Kidney epithelial cell (primary cell): ENCODE measurements at places on chromosomes 13 and 19. TPM values are rescaled to one million over a fixed set of nuclear protein-coding genes. Genes with fewer than 3 reads are reported as not detected.

ZNF578 gene
- total RNA-seq: 3.8 and 4.0 TPM in 2 replicates

ZNF331 gene
- 4.2 and 5.8 TPM in 2 replicates for total RNA-seq

LIM2 gene
- total RNA-seq: not detected in 2 replicates

MISP3 gene
- 0.68 and 1.5 TPM in 2 replicates for total RNA-seq

ITM2B gene
- 241 and 246 TPM in 2 replicates for total RNA-seq

- DNase-seq: no peak
Measured at GRCh38 chr19:50357178-50358100, 8.0 kb downstream of the NAPSA start.

- DNase-seq: peak; percentile 60
Measured at GRCh38 chr13:35891507-35892441, 239.4 kb downstream of the DCLK1 start.

GRCh38 chr13:93226623-93227279, at the start of gene GPC6:
GPC6 (plus strand) TSS chr13:93226807.
- DNase-seq: peak; percentile 62

- DNase-seq: no peak
Measured at GRCh38 chr19:41166944-41167804, 25.8 kb upstream of the CYP2S1 start.

- DNase-seq: no peak
Measured at GRCh38 chr13:29887686-29888085, 37.3 kb upstream of the UBL3 start.

DNA sequence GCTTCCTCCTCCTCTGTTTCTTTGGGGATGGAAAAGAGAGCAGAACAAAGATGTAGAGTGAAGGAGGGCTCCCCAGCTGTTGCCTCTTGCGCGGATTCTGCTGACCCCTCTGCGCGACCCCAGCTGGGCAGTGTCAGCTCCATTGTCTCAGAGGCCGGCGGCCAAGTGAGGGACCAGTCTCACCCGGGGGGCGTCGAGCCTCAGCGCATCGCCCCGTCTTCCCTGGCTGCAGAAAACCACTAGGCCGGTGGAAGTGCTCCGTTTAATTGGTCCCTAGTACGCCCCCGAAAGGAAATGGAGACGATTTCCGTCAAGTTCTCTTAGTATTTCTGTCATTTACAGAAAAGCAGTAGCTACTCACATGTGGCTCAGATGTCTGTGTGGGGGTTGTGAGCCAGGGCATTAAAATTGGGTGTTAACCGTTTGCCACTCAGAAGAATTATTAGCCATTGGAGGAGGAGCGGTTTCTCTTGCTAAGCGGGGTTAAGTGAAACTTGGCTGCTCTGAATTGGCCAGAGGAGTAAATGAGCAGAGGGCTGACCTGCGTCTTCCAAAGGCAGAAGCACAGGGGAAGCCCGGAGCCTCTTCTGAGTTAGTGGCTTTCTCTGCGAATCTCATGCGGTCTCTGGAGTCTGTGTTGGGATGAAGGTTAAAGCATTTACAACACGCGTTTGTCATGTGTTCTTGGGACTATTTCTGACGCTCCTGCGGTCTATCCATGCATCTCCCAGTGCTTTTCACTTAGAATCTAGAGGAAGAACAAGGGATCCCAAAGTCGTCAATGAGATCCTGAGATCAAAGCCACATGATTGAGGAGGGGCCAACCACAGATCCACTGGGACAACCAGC, 132.8 kb upstream of the MYO16 start:
- no peak for DNase-seq

DNA sequence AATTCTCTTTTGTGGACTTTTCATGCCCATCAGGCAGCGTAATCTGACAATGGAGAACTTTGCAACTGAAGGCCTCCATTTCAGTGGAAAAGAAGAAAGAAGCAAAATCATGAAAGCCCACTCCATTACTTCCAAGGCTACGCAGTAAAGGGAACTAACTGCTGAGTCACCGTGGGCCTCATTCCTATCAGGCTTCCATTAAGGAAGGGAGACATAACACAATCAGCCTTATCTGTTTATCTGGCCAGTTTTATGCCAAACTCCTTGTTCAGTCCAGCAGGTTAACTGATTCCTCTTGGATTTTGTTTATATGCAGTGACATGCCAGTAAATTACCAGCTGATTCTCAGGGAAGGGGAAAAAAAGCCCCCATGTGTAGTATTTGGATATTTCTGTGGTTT, 56.8 kb upstream of the KATNAL1 start:
- no peak for DNase-seq
